Stimulated activated CD4-positive, alpha-beta T cell treated with anti-CD3 and anti-CD28 coated beads, Interleukin-1b, Interleukin-23, amount 100 ng/mL, for 1 hour (primary cell): ENCODE measurements at places on chromosomes 1 and 21.

DNA sequence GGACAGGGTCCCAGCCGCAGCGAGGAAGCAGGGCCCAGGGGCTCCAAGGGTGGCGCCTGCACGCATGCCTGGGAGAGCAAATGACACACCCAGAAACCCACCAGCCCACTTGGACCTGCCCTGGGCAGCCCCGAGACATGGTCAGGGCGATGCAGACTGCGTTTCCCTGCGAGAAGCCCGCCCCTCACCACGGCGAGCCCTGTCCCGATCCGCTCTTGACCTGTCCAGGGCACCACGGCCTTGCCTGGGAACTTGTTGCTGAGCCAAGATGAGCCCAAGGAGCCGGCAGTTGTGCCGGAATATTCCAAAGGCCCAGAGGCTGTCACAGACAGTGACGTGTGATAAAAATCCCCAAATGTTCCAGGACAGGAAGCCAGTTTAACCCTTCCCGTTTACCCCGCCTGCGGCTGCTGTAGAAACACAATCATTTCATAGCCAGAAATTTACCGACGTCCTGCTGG lies 78.1 kb downstream of the SIK1 start:
- no peak for DNase-seq

DNA sequence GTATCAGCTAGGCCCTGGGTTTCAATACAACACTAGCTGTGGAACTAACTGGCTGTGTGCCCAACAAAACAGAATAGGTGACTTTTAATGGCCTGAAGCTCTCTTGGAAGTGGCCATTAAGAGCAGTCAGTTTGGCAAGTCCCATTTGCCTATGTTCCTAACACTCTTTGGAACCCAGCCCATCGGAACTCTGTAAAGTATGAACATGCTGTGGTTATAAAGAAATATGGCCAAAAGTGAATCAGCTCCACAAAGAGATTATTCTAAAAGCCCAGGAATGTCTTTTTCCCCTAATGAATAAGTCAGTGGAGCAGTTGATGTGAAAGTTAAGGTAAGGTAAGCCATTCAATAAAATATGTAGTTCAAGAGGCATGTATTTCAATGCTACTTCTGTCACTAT lies 223.7 kb upstream of the ADAMTS5 start:
- no peak for DNase-seq

GRCh38 chr21:34092262-34092921 lies 19.0 kb downstream of the MRPS6 start:
- no peak for DNase-seq

- no peak for DNase-seq
Measured at GRCh38 chr1:115347282-115347681, 9.2 kb upstream of the NGF start.

GRCh38 chr1:40362699-40363098 lies 10.8 kb upstream of the SMAP2 start:
- no peak for DNase-seq

DNA sequence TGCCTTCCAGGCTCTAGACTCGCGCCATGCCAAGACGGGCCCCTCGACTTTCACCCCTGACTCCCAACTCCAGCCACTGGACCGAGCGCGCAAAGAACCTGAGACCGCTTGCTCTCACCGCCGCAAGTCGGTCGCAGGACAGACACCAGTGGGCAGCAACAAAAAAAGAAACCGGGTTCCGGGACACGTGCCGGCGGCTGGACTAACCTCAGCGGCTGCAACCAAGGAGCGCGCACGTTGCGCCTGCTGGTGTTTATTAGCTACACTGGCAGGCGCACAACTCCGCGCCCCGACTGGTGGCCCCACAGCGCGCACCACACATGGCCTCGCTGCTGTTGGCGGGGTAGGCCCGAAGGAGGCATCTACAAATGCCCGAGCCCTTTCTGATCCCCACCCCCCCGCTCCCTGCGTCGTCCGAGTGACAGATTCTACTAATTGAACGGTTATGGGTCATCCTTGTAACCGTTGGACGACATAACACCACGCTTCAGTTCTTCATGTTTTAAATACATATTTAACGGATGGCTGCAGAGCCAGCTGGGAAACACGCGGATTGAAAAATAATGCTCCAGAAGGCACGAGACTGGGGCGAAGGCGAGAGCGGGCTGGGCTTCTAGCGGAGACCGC lies 2.0 kb upstream of the OLIG2 start:
- DNase-seq, result no peak

GRCh38 chr1:167862432-167863076 lies 51.4 kb downstream of the ADCY10 start:
- no peak for DNase-seq

- DNase-seq, result no peak
Measured at GRCh38 chr1:172487550-172487949, 43.7 kb upstream of the PIGC start.

GRCh38 chr1:201870397-201870796 lies 18.3 kb upstream of the SHISA4 start:
- DNase-seq, result no peak
